ENCODE measurements at places on chromosomes 4 and X.

GRCh38 chr4:52987392-52988056 is 125.4 kb downstream of the RASL11B start:
- no peak for DNase-seq

DNA sequence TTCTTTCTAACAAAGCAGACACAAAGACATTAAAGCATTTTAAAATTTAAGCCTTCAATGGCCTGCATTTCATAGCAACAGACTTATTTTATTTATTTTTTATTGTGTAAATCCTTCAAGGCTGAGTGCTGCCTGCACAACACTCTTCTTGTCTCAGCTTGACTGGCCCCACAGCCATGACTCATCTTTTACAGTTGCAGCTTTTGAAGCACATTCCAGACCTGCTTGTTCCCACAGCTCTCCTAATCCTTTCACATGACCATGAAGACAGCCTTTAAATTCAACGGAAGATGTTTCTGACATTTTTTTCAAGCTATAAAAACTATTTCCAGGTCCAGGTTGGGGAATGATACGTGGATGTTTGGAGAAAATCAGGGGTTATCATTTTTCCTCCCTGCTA is 276.9 kb upstream of the TACR3 start:
- DNase-seq = peak; percentile 7

GRCh38 chr4:24477919-24478318 is 106.4 kb downstream of the DHX15 start:
- no peak for DNase-seq

DNA sequence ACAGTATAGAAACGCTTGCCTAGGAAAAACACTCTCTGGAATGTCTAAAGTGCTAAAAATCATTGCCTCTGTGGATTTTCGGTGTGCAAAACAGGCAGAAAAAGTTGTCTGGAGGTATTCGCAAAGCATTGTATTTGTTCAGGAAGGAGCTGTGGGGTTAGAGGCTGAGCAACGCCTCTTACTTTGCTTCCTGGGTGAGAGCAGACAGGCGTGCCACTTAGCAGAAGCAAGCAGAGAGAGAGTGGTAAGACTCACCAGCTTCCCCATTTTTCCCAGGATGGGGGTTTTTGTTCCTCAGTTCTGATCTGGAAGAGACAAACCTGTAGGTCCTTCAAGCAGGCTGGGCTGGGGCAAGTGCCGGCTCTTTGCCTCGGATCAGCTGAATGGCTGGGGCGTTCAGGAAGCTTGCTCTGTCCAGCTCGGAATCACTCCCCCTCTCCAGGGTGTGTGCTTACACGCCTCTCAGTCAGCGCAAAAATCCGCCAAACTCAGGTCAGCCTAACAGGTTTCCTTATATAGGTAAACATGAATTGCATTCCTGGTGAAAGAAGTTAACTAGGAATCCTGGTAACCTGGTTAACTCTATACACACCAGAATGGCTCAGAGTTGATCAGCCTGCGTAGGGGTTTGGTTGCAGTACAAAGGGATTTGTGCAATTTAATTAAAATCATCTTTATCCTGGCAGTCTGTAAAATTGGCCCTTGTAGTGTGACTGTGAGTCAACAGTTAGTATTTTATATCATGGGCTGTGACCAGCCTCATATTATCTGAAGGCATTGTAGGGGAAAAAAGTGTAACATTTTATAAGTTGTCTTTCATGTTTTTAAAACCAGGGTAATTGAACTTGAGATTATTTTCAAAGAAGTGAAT is 213.1 kb upstream of the MID1 start:
- peak; percentile 51 for DNase-seq

DNA sequence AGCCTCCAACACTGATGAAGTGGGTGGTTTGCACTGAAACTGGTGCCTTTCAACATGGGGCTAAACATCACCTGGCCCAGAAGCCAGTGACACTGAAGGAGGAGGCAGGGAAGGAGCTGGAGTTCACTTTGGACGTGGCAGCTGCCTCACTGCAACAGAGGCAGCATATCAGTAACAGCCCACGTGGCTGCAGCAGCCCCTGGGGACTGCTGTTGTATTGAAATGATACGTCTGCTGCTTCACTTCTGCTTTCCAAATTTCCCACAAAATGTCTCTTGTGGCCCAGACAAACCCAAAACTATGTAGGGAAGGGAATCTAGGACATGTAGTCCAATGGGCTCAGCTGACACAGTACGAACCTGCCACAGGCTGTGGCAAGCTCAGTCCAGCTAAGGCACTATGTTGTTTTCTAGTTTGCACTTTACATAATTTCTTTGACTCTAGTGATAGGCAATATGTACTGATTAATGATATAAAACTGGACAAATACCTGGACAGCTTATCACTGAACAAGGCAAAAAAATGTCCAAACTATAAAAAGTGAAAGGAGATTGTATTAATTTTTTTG is 84.7 kb upstream of the RAPGEF2 start:
- DNase-seq = no peak

All from Kasumi-1 (cell line).